ENCODE measurements at places on chromosomes 7 and 10. TPM values are rescaled to one million over a fixed set of nuclear protein-coding genes. Genes with fewer than 3 reads are reported as not detected.

SPDYE16 gene
- 0.18 TPM for total RNA-seq

DKK1 gene
- total RNA-seq, result 1.2 TPM

CHCHD3 gene
- 92.4 TPM for total RNA-seq

EXOSC1 gene
- total RNA-seq, result 32.4 TPM

GPR146 gene
- total RNA-seq, result 8.7 TPM

LRMDA gene
- total RNA-seq, result 97.8 TPM

DNA sequence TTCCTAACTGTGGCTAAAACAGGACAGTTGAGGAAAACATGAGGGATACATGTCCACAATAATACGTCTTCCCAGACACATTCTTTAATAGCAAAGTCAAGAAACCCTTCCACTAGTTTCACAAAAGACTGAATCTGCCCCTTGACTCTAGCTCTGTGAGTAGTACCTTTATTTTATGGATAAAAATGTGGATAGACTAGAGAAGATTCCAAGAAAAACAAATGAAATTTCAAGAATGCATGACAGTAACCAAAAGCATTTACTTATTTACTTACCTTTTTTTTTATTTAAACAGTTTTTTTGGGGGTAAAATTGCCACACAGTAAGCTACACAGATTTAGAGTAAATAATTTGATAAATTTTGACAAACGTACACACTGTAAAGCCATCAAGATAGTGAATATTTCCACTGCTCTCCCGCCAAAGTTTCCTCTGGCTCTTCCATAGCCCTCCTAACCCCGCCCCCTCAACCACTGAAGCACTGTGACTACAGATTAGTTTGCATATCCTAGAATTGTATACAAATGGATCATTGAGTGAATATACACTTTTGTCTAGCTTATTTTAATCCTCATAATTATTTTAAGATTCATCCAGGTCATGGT is 420.4 kb upstream of the ZMIZ1 start:
- no peaks in the 10 kb centered on the region for H3K36me3 ChIP-seq
- no peaks in the 10 kb centered on the region for H3K27me3 ChIP-seq
- no peak overlapping the region for H3K4me3 ChIP-seq
- no peaks in the 10 kb centered on the region for H3K4me1 ChIP-seq
- H3K27ac ChIP-seq, result no peak overlapping the region
- DNase-seq, result no peak

GRCh38 chr7:130566168-130566897 is 74.4 kb downstream of the MEST start:
- H3K4me3 ChIP-seq, result no peak overlapping the region
- no peaks in the 10 kb centered on the region for H3K27me3 ChIP-seq
- peak overlapping the region; percentile 45 for H3K27ac ChIP-seq
- peaks cover 21% of the 10 kb centered on the region for H3K4me1 ChIP-seq
- peak; percentile 92 for DNase-seq
- no peaks in the 10 kb centered on the region for H3K36me3 ChIP-seq

GRCh38 chr10:125639846-125640245 is 43.1 kb downstream of the TEX36 start:
- peaks cover 3% of the 10 kb centered on the region for H3K27me3 ChIP-seq
- no peaks in the 10 kb centered on the region for H3K36me3 ChIP-seq
- no peaks in the 10 kb centered on the region for H3K4me1 ChIP-seq
- no peak overlapping the region for H3K27ac ChIP-seq
- H3K4me3 ChIP-seq, result no peak overlapping the region
- no peak for DNase-seq

GRCh38 chr7:16060502-16060901 is 360.8 kb downstream of the CRPPA start:
- no peak overlapping the region for H3K27ac ChIP-seq

DNA sequence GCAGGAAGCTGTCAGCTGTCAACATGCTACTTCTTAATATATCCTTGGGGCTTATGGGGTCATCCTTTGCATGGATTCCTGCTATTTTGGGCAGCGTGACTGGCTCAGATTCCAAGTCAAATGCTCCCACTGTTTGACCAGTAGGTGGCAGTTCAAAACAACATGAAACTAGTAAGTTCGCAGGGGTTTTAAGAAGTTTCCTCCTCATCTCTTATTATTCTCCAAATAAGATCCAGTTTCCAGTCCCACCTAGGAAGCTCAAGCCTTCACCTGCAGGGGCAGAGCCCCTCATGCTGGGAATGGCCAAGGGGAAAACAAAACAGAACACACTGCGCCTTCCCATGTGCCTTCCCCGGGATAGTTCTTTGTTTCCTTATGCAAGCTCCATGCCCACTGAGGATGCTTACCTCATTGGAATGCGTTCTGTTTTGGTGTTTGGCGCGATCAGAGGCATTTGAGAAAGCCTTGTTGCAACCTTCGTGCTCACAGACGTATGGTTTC is 259.8 kb downstream of the GLI3 start:
- H3K27ac ChIP-seq, result no peak overlapping the region
- no peaks in the 10 kb centered on the region for H3K4me1 ChIP-seq
- no peaks in the 10 kb centered on the region for H3K27me3 ChIP-seq
- no peaks in the 10 kb centered on the region for H3K36me3 ChIP-seq
- H3K4me3 ChIP-seq, result no peak overlapping the region

All from adrenal gland (tissue), 19 donors.